ENCODE measurements at places on chromosomes 2 and 18. TPM values are rescaled to one million over a fixed set of nuclear protein-coding genes. Genes with fewer than 3 reads are reported as not detected.

DNA sequence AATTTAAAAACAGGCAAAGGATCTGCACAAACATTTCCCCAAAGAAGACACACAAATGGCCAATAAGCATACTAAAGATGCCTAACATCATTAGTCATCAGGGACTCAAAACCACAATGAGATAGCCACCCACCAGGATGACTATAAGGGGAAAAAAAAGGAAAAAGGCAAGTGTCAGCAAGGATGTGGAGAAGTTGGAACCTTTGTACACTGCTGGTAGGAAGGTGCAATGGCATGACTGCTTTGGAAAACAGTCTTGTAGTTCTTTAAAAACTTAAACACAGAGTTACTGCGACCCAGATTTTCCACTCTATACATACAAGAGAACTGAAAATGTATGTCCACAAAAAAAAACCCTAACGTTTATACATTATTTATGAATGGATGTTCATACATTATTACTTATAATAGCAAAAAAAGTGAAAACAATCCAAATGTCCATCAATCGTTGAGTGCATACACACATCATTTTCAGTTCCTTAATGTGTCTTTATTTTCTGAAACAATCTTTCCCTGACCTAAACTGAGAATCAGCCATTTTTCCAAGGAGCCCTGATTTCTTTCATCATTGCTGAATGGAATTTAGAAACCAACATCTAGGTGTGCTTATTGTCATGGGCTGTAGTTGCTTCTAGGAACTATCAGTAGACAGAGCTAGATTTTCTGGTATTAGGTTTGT is 64.7 kb upstream of the TLK1 start:
- peak; percentile 2 for DNase-seq

- DNase-seq, result no peak
Observed at GRCh38 chr2:233479616-233480489, 86.7 kb downstream of the USP40 start.

DNA sequence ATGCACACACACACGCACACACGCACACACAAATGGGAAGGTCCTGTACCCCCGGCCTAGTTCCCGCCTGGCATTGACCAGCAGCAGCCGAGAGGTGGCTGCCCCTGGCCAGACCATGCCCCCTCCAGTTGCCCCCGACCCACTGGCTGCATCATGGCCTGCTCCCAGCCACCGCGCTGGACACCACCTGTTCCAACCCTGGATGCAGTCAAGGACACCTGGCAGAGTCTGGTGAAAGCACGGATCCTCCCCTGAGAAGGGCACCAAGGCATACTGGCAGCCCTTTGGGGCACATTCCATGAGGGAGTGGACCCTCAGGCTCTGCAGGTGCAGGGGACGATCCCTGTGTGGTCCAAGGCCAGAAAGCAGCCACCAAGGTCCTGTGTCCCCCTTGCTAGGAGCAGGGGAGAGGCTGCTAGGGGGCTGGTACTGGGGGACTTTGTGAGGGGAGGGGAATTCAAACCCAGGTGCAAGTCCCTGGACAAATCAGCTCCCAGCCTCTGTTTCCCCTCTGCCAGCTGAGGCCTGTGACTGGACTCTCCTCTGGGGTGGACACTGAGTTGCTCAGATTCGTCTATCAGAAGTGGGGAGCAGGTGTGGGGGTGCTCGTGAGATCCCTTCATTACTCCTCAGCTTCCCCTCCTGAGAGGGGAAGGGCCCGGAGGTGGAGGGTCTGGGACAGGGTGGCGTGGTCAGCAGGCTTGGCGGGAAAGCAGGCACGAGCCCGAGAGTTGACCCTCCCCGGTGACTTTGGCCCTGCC is 3.5 kb downstream of the ESPNL start:
- DNase-seq, result no peak

DNA sequence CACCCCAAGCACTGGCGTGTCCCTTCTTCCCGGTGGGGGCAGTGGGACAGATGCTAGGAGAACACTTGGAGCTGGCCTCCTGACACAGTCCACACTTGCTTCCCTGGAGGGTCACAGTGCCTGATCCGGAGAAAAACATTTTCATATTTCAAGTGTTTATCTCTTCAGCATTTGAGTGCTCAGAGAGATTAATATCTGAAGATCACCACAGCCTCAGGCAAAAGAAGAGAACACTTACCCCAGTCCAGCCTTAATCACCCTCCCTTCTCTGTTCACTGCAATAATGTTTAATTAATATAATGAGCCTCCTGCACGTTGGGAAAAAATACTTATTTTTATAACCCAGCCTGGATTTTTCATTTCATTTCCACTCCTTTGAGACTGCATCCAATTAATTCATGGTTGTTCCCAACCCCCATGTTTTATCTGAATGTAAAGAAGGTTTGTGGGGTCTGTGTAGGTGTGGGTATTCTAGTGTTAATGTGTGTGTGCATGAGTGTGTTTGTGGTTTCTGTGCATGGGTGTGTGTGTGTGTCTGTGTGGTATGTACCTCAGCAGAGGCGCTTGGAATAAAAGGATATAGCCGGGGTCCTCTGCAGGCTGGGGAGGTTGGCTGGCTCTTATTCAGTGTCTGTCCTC is 72.1 kb downstream of the NRP2 start:
- DNase-seq, result no peak

GRCh38 chr2:231197706-231198290 is 633 bp upstream of the ARMC9 start:
- DNase-seq, result no peak

DNA sequence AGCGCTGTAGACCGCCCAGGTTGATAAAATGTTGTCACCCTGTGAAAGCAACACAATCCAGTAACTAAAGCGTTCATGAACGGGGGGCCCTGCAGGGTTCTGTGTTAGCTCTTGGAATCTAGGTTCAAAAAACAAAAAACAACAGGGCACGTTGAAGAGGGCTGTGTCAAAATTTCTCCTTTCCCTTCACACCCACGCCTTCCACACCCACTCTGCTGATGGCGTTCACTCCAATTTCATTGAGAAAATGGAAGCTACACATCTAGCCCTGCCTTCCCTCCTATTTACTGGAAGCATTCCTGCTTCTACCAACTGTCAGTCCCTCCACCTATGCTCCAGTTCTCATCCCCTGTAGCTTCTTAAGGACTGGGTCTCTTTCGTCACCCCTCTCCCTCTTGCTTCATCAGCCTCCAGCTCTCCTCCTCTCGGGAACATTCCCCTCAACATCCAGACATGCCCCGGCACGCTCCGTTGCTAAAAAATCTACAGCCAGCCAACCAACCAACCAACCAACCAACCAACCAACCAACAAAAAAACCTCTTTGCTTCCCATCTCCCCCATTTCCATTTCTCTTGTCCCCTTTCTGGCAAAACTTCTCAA is 98.4 kb upstream of the SP3 start:
- DNase-seq, result no peak

DNA sequence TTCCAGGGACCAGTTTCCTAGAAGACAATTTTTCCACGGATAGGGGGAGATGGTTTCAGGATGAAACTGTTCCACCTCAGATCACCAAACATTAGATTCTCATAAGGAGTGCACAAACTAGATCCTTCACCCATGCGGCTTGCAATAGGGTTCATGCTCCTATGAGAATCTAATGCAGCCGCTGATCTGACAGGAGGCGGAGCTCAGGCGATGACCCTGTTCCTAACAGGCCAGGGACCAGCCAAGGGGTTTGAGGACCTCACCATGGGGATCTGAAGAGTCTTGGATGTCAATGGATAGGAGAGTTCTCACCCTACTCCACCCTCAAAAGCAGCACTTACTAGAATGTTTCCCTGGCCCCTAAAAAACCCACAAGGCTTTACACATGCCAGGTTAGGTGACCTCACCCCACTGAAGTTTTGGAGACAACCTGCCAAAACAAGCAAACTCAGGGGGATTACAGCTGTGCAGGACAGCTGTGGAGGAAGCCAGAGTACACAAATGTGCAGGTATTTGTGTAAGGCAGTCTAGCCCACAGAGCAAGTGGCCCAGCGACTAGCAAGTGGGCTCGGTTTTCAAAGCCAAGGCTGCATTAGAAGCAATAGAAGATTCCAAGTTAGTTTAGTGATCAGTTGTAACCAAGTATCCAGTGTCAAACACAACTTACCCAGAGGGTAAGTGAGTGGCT is 3.9 kb downstream of the EVA1A start:
- no peak for DNase-seq

DNA sequence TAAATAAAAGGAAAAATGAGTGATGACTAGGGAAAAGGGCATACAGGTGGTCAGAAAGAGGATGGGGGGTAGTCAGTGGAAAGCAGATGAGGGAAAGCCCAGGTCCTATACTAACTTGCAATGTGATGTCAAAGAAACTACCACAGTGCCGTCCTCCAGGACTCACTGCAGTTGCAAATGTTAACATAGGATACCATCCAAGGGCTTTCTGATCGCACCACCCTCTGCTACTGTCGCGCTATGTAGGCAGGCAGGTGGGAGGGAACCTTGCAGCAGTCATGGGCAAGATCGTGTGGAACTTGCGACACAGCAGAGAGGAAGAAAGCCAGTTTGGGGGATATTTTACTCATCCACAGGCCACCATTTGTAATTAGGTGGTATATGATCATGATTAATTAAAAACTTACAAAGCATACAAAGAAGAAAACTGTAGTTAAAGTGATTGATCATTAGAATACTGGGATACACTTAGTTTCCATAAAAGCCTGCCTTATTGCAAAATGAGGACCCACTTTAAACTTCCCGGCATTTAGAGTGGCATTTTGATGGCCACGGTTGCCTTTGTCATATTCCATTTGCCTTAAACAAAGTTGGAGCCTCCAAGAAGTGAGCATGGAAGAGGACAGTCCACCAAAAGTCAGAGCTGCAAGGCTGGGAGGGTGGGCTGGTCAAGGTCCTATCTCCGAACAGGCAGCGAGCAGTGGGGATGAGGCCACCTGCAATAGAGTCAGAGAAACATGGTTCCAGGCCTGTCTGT is 8.5 kb upstream of the ROCK2 start:
- DNase-seq, result no peak

- no peak for DNase-seq
Observed at GRCh38 chr2:48844417-48845155, 89.1 kb upstream of the LHCGR start.

DNA sequence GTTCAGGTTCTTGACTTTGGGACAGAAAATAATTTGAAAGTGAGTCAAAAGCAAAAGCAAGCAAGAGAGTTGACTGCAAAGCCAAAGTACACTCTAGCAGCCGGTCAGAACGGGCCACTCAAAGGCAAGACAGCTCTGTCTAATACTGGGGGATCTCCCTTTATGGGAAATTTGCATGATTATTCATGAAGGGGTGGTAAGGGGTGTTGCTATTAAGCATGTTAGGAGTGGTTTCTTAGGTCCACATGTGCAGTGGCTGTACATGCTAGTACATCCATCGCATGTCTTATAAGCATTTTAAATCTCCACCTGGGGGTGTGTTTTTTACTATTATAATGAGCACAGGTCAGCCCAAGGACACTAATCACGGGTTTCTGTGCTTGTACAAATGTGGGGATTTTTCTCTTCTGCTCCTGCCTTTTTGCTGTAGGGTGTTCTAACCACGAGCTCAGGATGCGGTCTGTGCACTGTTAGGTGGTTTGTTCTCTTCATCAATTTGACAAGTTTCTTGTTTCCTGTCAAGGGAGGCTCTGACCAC is 60.2 kb upstream of the SPP2 start:
- no peak for DNase-seq

DNA sequence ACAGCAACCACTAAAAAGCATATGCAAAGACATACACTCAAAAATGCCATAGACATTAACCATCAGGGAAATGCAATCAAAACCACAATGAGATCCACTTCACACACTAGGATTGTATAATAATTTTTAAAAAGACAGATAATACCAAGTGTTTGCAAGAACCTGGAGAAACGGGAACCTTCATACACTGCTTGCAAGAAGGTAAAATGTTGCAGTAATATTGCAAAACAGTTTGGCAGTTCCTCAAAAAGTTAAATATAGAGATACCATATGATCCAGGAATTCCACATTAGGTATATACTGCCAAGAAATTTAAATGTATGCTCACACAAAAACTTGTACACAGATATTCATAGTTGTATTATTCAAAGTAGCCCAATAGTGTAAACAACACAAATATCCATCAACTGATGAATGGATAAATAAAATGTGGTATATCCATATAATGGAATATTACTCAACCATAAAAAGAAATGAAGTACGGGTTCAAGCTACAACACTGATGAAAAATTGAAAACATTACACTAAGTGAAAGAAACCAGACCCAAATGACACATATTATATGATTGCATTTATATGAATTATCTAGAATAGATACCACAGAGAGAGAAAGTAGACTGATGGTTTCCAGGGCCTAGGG is 14.7 kb upstream of the CHMP3 start:
- DNase-seq, result no peak

DNA sequence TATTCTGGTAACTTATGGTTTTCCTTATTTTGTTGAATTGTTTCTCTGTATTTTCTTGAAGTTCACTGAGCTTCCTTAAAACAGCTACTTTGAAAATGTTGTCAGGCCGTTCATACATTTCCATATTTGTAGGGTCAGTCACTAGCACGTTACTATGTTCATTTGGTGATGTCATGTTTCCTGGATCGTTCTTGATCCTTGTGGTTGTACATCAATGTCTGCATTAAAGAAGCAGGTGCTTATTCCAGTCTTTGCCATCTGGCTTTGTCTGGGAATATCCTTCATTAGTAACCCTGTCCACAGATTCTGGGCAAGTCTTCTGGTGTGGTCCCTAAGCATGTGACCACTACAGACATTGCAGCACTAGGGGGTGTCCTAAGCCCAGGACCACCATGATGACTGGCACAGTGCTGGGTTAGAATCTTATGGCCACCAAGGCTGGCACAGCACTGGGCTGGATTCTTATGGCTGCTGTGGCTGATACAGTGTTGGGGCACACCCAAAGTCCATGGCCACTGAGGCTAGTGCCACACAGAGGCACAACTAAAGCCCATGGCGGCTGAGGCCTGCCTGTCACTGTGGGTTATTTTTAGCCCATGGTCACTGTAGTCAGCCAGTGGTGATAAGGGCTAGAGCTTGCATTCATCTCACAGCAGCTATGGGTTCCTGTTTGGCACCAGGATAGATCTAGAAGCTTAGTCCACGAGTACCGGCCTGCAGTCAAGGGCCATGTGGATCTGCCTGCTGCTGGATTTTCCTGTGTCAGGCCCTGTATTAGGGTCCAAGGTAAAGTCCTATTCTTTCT is 13.2 kb downstream of the VWA3B start:
- DNase-seq, result no peak

- no peak for DNase-seq
Observed at GRCh38 chr2:232668805-232669444, 28.2 kb upstream of the GIGYF2 start.

- no peak for DNase-seq
Observed at GRCh38 chr2:88538362-88538917, 85.9 kb upstream of the FOXI3 start.

GRCh38 chr18:58354791-58355190 is 274.1 kb downstream of the ALPK2 start:
- no peak for DNase-seq

- no peak for DNase-seq
Observed at GRCh38 chr2:98632351-98632750, 24.0 kb downstream of the UNC50 start.

CYRIA gene
- 27.0 TPM for total RNA-seq

ZSWIM2 gene
- not detected for total RNA-seq

CIDEA gene
- total RNA-seq, result 0.20 TPM

NGEF gene
- 0.14 TPM for total RNA-seq

SLC14A1 gene
- not detected for total RNA-seq

GRHL1 gene
- 1.2 TPM for total RNA-seq

RAB27B gene
- 0.13 TPM for total RNA-seq
